ENCODE measurements at places on chromosomes 2 and 18.

DNA sequence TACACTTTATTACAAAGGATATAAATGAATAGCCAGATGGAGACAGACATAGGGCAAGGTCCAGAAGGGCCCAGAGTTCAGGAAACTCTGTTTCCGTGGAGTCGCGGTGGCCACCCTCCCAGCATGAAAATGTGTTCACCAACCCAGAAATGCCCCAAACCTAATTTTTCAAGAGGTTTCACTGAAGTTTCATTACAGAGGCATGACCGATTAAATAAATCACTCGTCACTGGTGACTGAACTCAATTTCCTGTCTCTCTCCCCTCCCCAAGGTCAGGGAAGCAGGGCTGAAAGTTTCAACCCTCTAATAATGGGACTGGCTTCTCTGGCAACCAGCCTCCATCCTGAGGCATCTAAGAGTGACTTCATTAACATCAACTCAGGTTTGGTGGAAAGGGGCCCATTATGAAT, 22.4 kb downstream of the USP40 start:
- DNase-seq, result no peak

DNA sequence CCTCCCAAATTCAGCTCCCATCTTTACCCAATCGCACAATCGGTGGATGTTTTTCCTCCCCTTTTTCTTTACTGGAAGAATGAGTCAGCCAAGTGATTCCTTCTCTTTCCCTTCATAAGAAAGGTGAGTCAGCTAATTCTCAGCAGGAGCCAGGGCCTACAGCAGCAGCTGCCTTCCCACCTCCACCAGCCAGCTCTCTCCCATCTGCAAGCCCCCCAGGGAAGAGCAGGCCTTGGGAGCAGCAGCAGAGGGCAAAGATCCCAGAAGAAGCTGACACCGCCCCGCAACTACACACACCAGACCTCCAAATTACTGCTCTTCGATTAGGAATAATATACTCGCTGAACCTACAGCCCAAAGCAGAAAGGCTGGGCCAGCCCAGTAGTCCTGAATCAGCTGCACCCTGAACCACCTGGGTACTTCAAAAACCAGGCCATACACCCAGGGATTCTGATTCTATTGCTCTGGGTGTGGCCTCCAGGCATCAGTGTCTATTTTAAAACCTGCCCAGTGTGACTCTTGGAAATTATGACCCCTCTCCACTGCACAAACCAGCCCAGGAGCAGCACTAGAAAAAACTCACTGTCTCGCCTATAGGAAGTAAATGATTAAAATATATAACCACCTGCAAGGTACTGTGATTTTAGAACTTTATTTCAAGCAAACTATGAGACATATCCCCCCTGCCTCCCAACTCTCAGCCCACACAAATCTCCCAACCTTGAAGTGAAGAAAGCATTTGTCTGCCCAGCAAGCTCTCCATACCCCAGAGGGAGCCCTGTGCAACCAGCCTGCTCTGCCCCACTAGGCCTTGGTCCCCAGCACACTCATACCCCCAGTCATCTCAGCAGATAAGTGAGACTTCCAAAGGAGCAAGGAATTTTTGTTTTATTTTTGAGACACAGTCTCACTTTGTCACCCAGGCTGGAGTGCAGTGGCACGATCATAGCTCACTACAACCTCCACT, 7.3 kb downstream of the SFXN5 start:
- DNase-seq, result no peak

- DNase-seq, result no peak
Observed at GRCh38 chr18:33755391-33755790, 177.4 kb downstream of the ASXL3 start.

- peak; percentile 51 for DNase-seq
Observed at GRCh38 chr2:241877989-241878970, 8.8 kb downstream of the RTP5 start.

- DNase-seq, result peak; percentile 14
Observed at GRCh38 chr2:169928463-169928864, 101.2 kb downstream of the UBR3 start.

GRCh38 chr2:25822190-25823117, 55.8 kb downstream of the ASXL2 start:
- no peak for DNase-seq

GRCh38 chr2:29753671-29754444, 167.5 kb downstream of the ALK start:
- DNase-seq, result no peak

DNA sequence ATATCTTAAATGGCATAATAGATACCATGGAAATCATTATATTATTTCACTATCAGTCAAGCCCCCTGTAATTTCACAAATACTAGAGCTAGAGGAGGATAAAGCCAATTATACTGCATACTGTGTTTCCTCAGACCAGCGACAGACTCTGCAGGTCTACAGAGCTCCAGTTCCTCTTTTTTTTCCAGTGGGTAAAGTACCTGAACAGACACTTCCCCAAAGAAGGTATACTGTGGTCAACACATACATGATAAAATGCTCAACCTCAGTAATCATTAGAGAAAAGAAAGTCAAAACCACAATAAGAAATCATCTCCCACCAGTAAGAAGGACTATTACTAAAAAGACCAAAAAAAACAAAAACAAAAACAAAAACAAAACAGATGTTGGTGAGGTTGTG, 44.6 kb downstream of the SCN7A start:
- DNase-seq, result no peak

GRCh38 chr18:23049698-23050373, 85.4 kb upstream of the CABLES1 start:
- no peak for DNase-seq

DNA sequence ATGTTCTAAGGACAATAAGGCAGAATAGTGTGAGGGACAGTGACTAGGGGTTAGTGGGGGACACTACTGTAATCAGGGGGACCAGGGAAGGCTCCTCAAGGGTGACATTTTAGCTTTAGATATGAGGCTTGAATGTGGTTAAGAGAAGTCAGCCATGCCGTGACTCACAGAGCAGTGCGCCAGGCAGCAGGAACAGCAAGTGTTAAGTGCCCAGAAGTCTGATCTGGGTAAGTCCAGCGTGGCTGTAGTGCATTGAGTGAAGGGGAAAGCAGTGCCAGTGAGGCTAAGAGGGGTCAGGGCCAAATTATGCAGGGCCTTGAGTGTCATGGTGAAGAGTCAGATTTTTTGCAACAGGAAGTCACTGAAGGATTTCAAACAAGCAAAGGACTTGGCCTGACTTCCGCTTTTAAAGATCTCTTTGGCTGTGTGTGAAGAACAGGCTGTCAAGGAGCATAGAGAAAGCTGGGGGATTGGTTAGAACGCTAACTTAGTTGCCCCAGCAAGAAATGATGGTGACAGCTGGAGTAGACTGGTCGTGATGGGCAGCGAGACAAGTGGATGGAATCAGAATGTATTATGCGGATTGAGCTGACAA, 151.5 kb downstream of the MSH2 start:
- no peak for DNase-seq

- no peak for DNase-seq
Observed at GRCh38 chr2:235877275-235877802, 290.8 kb downstream of the GBX2 start.

- DNase-seq, result no peak
Observed at GRCh38 chr2:64168201-64168600, 24.0 kb upstream of the PELI1 start.

DNA sequence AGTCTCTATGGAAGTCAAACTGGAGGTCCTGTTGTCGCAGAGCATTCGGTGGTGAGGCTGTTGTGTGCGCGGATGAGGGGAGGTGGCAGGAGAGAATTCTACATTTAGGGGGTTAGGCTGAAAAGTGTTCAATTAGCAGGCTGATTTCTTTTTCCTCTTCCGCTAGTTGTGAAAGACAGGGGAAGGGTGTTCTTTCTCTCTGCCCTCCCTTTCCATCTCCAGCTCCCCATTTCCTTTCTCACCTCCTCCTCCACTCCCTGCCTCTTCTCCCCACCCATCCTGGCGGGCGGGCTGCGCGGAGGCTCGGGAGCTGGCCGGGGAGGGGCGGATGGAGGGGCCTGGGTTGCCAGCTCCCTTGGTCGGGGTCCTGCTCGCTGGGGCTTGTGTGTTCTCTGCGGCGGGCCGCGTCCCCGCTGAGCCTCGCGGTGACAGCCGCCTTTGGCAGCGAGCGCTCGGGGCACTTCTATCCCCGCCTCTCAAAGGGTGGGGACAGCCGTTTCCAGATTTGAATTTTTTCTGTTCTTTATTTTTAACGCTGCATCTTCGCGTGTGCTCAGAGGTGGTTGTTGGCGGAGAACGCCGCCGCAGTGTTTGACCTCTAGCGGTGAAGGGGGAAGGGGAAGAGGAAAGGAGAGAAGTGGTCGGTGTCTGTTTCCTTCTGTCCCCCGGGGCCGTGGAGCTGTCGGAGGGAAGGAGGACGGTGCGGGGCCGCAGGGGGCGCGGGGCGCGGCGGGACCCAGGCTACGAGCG, 3.6 kb downstream of the SOX11 start:
- DNase-seq, result peak; percentile 66

DNA sequence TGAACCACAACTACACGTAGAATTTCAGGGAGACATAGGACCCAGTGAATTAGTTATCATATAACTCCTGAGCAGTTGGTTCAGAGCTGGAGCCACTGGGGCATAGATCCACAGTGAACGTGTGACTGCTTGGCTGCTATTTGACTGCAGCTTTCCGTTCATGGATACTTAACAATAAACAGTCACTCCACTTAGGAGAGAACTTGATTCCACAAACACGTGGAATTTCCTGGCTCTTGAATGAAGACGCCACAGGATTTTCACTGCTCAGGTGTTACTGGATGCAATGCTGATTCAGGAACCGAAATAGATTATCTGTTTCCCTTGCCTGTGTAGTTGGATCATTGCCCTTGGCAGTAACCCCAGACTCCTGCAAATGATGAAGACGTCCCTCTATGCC, 679.1 kb upstream of the ZEB2 start:
- no peak for DNase-seq

DNA sequence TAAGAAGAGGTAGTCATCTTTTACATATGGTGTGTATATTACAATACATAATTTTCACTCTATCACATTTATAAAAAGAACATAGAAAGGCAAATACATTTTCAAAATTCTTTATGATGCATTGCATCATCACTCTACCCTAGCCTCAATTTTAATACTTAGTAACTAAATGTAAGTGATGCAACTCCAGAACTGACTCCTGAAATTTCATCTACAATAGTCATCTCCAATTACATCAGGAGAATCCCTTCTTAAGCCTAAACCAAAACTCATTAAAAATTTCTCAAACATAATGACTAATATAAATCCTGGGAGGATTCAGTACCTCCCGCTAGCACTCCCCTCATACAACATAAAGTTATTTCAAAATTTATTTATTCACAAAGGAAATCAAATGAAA, 15.9 kb downstream of the TMX3 start:
- DNase-seq, result no peak

DNA sequence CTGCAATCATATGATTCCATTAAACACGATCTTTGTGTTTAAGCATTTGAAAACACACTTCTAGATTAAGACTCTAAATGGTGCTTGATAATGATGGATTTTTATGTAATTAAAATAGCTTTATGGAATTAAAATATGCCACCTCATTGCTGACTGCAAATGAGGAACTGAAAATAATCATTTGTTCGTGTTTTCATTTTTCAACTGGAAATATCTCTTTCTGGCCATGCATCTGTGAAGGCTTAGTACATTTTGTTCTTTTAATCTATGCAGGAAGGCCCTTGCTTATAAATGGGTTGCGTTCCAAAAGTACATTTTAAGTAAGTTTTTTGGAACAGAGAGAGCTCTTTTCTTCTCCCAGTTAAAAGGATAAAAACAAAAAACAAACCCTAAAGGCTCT, 125.5 kb downstream of the MC4R start:
- no peak for DNase-seq

GRCh38 chr18:22705328-22705727, 227.8 kb upstream of the RBBP8 start:
- no peak for DNase-seq

DNA sequence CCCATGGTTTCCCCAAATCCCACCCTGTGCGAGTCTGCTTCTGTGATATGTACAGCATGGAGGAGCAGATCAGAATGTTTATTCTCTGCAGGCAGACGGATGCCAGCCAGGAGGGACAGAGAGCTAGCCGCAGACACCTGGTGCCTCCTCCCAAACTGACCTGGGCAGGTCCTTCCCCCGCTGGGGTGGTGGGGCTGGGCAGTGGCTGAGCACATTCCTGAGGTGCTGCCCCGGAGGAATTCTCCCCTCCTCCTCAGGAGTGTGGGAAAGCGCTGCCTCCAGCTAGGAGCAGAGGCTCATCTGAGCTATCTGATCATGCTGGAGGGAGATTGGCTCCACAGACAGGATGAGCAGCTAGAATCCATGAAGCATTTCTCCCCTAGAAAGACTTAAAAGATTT, 21.7 kb downstream of the C2orf92 start:
- no peak for DNase-seq

DNA sequence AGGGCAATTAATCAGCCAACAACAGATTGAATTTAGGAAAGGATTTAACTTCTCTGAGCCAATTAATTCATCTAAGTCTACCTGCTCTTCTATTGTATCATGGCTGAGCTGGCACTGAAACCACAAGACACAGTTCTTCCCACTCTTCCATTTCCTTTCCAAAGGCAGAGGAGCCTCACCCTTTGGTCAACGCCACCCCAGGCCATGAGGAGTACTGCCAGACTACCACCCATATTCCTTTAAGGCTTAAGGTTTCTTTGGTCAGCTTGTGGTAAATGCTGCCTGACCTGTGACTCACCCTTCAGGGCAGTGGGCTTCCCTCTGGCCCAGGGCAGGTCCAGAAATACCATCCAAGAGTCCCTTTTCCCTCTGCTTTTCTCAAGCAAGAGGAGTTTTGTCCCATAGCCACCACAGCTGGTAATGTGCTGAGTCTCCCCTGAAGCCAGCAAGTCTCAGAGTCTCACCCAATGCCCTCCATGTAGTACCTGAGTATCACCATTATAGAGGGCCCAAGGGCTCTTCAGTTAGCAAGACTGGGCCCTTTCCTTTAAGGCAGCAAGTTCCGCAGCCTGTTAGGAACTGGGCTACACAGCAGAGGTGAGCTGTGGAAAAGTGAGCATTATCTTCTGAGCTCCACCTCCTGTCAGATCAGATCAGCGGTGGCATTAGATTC, 900.5 kb upstream of the CRIM1 start:
- DNase-seq, result no peak

- DNase-seq, result no peak
Observed at GRCh38 chr18:79600596-79600995, 79.0 kb upstream of the CTDP1 start.

GRCh38 chr2:112304298-112304941, 29.0 kb downstream of the ZC3H6 start:
- no peak for DNase-seq

DNA sequence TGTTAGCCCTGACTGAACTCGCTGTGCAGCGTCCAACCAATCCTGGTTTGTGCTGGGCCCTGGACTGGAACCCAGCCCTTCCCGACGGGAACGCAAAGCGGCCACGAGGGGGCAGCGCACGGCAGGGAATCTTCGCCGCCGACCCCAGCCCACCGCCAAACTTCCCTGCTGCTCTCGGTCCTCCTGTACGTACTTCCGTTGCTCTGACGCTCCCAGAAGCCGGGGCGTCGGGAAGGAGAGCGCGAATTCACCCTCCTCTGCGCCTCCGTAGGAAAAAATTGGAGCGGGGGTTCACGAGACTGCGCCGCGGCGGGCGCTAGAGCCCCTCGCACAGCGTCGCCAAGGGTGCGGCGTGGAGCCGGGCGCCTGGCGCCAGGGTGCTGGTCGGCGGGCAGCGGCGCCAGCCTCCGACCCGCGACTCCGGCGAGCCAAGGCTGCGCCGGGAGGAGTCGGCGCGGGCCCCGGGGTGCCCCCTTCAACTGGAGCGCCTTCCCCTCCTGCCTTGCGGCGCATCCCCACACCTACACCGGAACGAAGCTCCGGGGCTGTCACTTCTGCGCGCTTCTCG, 873 bp upstream of the SH3RF3 start:
- DNase-seq, result peak; percentile 82

- DNase-seq, result peak; percentile 71
Observed at GRCh38 chr2:45885171-45885621, 233.7 kb downstream of the PRKCE start.

All from right lung (tissue), 10 donors.